ENCODE measurements at places on chromosomes 3 and 15. TPM values are rescaled to one million over a fixed set of nuclear protein-coding genes. Genes with fewer than 3 reads are reported as not detected.

GRCh38 chr3:186290796-186291195, 71.2 kb downstream of the DGKG start:
- DNase-seq = no peak

GRCh38 chr3:42666022-42666421, 12.5 kb downstream of the ZBTB47 start:
- DNase-seq = no peak

The CCR9 gene
- not detected for total RNA-seq

The AQP9 gene
- 2.8 TPM for total RNA-seq

- no peak for DNase-seq
Measured at GRCh38 chr3:113953677-113954076, 5.9 kb downstream of the ZDHHC23 start.

- DNase-seq = no peak
Measured at GRCh38 chr3:14811684-14812083, 7.1 kb upstream of the FGD5 start.

All from adrenal gland (tissue), 19 donors.